KBM-7 (cell line): ENCODE measurements at places on chromosomes 7 and 10.

GRCh38 chr7:115127399-115128021 is 205.6 kb downstream of the MDFIC start:
- DNase-seq, result no peak

DNA sequence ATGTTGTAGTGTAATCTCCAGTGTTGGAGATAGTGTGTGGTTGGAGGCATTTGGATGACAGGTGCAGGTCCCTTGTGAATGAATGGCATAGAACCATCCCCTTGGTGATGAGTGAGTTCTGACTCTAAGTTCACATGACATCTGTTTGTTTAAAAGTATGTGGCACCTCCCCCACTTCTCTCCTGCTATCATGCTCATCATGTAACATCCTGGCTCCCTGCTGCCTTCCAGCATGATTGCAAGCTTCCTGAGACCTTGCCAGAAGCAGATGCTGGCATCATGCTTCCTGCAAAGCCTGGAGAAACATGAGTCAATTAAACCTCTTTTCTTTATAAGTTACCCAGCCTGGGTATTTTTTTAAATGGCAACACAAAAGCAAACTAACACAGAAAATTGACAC is 499.0 kb upstream of the SEMA3D start:
- peak; percentile 34 for DNase-seq

GRCh38 chr10:91424016-91424415 is 13.9 kb downstream of the HECTD2 start:
- no peak for DNase-seq

- no peak for DNase-seq
Observed at GRCh38 chr7:105105579-105105978, 91.6 kb downstream of the KMT2E start.

DNA sequence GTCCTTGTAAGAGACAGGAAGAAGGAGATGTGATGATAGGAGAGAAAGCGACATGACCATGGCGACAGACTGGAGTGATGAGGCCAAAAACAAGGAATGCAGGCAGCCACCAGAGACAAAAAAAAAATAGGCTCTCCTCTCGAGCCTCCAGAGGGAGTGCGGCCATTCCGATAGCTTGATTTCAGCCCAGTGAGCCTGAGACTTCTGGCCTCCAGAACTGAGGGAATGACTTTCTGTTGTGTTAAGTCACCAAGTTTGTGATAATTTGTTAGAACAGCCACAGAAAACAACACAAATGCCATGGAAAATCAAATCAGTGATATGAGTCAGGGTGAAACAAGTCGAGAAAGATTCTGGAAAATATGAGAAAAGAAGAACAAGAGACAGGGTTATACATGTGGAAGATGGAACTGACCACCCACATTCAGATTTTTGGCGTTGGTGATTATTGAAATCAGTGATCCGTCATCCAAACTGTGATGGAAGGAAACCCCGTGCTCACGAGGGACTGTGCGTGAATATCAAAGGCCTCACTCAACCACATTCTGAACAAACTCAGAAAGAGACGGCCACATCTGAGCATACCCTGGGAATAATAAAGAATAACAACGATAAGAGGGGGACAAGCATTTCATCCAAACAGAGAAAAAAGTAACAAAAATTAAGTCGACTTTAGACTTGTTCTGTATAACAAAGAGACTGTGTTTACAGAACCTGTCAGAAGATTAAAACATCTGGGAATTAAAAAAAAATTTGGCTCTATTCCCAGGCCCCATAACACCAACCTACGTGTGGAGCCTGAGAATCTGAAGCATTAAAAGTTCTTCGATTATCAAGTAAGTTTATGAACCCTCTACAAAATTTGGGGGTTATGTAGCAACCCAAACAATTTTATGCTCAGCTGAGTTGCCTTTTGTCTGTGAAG is 72.1 kb downstream of the EEPD1 start:
- DNase-seq, result no peak

DNA sequence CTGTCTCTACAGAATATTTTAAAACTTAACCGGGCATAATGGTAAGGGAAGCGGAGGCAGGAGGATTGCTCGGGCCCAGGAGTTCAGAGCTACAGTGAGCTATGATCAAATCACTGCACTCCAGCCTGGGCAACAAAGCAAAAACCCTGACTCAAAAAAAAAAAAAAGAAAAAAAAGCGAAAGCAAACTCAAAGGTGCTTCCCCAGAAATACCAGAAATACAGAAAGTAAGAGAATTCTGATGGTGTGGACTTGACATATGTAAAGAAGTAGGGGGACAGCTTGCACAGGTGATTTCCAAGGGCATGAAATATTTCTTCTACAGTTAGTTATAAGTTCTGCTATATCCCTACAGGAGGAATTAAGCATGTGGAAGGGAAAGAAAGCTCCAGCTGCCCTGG is 69.7 kb upstream of the APBB1IP start:
- no peak for DNase-seq

GRCh38 chr7:69651101-69651590 is 52.9 kb downstream of the AUTS2 start:
- DNase-seq, result no peak

- no peak for DNase-seq
Observed at GRCh38 chr10:116126954-116127695, 145.9 kb downstream of the GFRA1 start.

DNA sequence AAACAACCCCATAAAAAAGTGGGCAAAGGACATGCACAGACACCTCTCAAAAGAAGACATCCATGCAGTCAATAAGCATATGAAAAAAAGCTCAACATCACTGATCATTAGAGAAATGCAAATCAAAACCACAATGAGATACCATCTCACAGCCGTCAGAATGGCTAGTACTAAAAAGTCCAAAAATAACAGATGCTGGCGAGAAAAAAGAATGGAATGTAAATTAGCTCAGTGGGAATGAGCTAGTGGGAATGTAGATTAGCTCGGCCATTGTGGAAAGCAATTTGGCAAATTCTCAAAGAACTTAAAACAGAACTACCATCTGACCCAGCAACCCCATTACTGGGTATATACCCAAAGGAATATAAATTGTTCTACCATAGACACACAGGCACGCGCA is 287.0 kb downstream of the WDR37 start:
- DNase-seq, result no peak

- DNase-seq, result no peak
Observed at GRCh38 chr7:127609297-127609696, 8.6 kb downstream of the PAX4 start.

GRCh38 chr7:4168541-4168940 is 513.6 kb upstream of the FOXK1 start:
- DNase-seq, result no peak

DNA sequence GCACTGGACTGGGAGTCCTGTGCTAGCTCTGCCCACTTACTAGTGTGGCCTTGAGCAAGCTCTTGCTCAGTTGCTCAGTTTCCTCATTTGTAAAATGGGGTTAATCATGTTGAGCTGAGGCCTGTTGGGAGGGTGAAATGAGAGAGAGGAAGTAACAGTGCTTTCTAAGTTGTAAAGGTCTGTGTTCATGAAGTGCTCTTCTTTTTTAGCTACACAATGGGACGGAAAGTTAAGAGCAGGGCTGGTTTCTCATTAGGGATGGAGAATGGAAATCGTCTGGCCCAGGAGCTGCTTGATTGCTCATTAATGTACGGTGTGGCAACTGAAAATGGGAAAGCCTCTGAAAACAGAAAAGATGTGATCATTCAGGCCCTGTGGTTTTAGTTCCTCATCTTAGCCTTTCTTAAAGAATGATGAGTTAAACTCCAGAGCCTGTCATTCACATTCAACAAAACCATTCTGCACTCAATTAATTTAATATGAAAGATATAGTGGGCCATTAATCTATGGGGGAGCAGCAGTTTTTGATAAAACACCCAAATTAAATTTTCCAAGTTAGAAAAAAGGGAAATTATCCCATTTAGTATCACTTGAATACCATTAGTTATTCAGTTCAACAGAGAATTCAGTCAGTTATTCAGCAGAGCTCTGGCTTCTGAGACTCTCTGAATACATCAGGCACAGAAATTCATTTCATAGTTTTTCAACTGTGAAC is 60.5 kb downstream of the SH2D4B start:
- DNase-seq, result no peak

DNA sequence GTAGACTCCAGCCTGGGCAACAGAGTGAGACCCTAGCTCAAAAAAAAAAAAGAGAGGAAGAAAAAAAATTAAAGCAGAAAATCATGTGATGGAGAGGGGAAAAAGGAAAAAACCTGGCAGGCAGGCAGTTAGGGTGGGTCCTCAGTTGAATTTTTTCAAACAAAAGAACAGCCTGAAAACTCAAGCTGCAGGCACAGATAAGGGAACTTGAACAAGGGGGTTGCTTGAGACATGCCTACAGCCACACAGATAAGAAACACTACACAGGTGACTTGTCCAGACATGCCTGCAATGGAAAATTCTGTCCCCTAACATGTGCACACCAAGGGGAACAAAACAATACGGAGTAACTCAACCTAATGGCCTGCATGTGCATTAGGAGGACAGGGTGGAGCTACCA is 19.2 kb downstream of the VIM start:
- DNase-seq, result peak; percentile 69

- no peak for DNase-seq
Observed at GRCh38 chr7:106717254-106717954, 56.4 kb upstream of the CCDC71L start.

DNA sequence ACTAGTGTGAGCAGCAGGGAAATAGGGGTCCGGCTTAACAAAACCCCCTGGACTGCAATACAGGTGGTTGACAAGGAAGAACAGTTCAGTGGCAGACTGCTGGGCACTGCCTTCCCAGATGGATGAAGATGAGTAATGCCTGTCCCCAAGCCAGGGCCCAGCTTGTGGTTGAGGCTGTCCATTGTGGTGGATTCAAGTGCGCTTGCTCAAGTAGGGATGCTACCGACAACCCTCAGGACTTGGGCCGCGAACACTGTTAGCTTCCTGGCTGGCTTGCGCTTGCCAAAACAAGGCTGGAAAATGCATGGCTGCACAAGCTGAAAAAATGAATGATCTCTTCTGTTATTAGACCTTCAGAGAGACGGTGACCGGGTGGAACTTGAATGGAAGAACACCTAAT is 116.1 kb upstream of the ACBD5 start:
- no peak for DNase-seq

- no peak for DNase-seq
Observed at GRCh38 chr7:121795736-121796135, 77.2 kb upstream of the PTPRZ1 start.

- DNase-seq, result no peak
Observed at GRCh38 chr10:73841526-73842285, 30.3 kb upstream of the NDST2 start.

DNA sequence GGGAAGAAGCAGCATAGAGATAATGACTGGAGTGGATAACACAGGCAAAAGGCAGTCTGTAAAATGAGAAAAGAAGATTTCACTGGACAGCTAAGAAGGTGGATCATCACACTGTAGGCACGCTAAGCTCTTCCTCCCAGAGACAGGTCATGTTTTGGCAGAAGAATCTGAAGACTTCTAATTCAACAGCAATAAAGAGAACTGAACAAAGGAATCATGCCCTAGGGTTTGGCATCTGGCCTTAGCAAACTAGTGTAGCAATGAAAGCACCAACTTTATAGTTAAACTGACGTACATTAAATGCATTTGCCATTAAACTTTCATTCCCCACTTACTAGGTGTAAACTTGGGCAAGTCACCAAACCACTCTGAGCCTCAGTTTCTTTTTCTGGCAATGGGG is 84.4 kb upstream of the SEM1 start:
- no peak for DNase-seq

GRCh38 chr7:157462419-157462771 is 125.6 kb downstream of the DNAJB6 start:
- DNase-seq, result no peak

GRCh38 chr10:79381804-79382221 is 34.5 kb downstream of the PPIF start:
- DNase-seq, result no peak

DNA sequence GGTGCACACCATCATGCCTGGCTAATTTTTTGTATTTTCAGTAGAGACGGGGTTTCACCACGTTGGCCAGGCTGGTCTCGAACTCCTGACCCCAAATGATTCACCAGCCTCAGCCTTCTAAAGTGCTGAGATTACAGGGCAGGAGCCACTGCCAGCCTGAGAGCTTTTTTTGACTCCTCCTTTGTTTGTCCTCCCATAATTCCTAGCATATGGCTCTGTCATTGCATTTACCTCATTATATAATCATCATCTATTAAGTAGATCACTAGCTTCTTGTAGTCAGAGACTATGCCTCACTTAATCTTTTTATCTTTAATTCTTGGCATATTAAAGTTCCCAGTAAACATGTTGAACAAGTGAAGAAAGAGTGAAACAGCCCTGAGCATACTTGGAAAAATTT is 82.1 kb downstream of the CPEB3 start:
- no peak for DNase-seq

GRCh38 chr7:33776788-33777187 is 128.6 kb upstream of the BMPER start:
- DNase-seq, result no peak

DNA sequence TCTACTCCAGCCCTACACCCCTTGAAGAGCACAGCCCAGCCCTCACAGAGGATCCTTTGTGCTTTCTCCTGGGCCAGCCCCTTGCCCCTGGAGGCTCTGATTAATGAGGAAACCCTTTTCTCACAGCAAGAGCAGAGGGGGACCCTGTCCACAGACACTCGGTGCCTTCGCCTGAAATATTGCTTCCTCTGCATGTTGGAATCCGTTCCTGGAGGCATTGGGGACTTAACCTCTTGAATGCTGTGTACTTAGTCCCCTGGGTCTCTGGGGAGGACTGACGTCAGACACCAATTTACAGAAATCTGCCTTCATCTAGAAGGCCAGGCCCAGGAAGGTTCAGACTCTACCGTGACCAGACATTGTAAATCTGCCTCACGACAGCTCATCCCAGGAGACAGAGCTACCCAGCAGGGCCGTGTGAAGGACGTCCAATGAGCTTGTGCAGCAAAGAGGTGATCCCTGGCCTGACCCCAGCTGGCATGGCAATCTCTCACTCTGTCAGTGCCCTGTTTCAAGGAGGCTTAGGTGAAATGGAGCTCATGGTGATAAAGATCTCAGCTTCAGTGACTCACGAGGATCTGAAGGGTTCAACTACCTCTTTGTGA is 8.1 kb upstream of the TMEM72 start:
- DNase-seq, result no peak

- no peak for DNase-seq
Observed at GRCh38 chr10:61359452-61359851, 93.7 kb downstream of the TMEM26 start.

GRCh38 chr10:19111501-19112267 is 63.1 kb downstream of the MALRD1 start:
- no peak for DNase-seq

GRCh38 chr7:155106356-155106755 is 36.2 kb downstream of the HTR5A start:
- no peak for DNase-seq
